ENCODE measurements at places on chromosomes 11 and 22.

GRCh38 chr11:48109046-48109666 lies 107.5 kb upstream of the OR4B1 start:
- DNase-seq = no peak

- DNase-seq = no peak
These were observed 123.4 kb downstream of the SLC17A6 start for GRCh38 chr11:22461626-22462025.

DNA sequence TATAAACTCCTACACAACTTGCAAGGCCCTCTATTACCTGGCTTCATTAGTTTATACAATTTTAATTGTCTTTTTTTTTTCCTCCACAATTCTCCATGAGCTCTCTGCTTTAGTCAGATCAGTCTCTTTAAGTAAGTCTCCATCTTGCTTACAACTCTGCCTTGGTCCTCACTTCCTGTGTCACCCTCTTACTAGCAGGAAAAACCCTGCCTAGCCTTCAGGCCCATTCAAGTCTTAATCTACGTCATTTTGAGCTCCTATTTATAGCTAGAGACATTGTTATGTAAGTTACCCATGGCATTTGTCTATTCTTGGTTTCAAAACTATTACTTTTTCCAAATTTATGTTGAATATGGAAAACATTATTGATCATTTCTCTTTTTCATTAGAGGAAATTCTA lies 177.4 kb downstream of the SBF2 start:
- DNase-seq = no peak

GRCh38 chr11:67271205-67271540 lies 4.9 kb downstream of the GRK2 start:
- DNase-seq = no peak
